ENCODE measurements at places on chromosomes 13 and 19.

DNA sequence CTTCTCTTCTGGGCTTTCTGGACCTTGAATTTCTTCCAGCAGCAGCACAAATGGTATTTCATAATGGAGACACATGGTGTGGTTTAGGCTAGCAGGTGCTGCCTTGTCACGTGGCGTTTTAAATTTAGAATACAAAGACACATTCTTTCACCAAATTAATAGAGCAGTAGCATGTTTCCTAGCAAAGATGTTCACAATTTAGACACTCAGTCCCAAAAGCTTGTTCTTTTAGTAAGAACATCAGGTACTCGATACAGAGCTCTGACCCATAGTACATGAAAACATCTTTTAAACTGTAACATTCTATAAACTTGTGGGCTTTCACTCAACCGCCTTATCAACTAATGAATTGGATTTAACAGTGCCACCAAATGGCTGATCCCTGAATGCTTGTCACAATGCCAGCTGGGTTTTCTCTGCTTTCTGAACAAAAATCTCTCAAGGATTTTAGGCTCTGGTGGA, 290.1 kb downstream of the DCLK1 start:
- DNase-seq: no peak

DNA sequence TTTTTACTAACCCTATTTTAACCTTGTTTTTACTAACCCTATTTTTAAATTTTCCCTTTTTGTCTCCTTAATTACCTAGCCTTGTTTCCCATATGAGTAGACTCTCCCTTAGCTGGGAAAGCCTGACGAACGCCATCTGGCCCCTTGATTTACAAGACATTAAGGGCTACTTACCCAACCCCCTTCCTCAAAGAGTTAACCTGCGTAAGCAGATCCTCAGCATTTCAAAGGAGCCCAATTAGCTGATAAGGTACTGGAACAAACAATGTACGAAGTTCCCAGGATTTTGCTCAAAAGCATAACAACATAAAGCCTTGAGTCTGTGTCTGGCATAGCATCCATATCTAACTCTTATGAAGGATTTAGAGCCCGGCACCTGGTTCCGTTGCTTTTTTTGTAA, 4.7 kb upstream of the MVB12A start:
- no peak for DNase-seq

GRCh38 chr13:40336228-40337221, 329.9 kb downstream of the FOXO1 start:
- DNase-seq: peak; percentile 50

DNA sequence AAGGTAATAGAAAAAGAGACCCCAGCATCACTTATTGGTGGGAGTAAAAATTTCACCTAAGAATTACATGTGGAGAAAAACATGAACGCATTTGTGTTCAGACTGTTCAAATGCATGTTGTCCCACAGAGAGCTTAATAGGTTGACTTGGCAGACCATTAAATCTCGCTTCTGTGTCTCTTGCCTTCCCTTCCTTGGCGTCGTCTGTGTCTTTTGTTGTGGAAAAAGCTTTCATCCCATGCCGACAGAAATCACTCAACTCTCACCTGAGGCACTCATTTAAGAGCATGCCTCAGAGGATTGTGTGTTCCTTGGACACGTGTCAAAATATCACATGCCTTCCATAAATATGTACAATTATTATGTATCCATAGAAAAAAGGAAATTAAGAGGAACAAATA, 24.4 kb upstream of the CACNA1A start:
- DNase-seq: no peak

DNA sequence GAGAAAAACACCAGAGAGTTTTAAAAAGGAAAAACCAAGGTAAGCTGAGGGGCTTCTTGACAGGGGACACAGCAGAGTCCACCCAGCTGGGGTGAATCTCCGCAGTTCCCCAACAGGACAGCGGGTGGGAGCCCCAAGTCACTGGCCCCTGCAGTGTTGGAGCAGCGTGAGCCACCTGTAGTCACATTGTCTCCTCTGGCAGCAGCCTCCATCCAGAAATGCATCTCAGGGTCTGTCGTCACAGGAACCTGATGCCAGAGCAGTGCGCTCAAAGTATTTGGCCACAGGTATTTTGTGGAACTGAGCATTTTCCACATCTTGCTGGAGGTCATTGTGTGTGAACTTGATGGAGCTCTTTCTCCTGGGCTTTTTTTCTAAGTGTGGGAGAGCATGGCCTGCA, 24.7 kb downstream of the CHAMP1 start:
- no peak for DNase-seq

- no peak for DNase-seq
Observed at GRCh38 chr13:29573190-29573589, 22.3 kb downstream of the SLC7A1 start.

GRCh38 chr19:18438331-18439024, 545 bp upstream of the ISYNA1 start:
- DNase-seq: no peak

- DNase-seq: no peak
Observed at GRCh38 chr13:39699274-39699673, 43.8 kb downstream of the COG6 start.

- DNase-seq: no peak
Observed at GRCh38 chr13:112506046-112506445, 81.9 kb downstream of the TUBGCP3 start.

DNA sequence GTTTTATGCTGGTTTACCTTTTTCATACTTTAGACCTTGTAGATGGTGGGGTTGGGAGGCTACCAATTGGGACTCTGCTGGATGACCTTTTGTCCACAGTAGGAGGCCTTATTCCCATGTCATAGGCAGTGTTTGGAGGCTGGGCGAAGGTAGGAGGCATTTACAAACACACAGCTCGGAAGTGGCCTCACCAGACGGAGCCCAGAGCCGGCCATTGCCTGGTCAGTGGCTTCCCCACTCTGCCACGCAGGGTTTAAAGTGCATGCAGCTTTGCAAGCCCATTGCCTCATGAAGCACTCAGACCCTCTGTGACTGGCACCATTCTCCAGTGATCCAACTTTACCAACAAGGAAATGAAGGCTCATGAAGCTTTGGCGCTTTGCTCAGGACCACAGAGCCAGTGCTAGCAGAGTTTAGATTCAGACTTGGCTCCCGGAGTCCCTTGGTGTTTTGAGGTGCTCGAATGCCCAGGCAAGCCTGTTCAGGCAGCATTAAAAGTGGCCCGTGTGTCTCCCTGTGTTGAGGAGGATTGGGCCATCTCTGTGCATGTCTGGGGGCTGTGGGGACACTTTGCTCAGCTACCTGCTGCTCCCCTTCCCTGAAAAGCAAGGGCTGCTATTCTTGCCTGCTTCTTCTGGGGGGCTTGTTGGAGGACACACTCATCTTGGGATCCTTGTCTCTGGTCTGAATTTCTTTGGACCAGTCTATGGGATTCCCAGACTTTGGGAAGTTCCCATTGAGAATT, 148.7 kb downstream of the ZNF536 start:
- no peak for DNase-seq

DNA sequence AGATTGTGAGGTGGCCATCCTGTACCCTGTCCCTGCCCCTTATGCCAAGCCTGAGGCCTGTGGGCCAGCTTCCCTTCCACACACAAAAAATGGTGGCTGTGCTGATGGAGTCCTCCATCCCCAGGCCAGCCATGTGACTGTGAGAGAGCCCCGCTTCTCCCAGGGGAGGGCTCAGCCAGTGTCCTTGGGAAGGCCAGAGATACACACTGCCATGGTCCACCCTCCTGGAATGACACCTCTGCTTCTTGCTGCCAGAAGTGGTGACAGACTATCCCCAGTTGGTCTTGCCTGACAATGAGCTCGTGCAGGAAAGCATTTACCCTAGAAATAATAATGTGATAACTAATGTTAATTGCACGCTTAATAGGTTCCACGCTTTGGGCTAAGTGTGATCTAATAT, 38.0 kb downstream of the FAM124A start:
- no peak for DNase-seq

DNA sequence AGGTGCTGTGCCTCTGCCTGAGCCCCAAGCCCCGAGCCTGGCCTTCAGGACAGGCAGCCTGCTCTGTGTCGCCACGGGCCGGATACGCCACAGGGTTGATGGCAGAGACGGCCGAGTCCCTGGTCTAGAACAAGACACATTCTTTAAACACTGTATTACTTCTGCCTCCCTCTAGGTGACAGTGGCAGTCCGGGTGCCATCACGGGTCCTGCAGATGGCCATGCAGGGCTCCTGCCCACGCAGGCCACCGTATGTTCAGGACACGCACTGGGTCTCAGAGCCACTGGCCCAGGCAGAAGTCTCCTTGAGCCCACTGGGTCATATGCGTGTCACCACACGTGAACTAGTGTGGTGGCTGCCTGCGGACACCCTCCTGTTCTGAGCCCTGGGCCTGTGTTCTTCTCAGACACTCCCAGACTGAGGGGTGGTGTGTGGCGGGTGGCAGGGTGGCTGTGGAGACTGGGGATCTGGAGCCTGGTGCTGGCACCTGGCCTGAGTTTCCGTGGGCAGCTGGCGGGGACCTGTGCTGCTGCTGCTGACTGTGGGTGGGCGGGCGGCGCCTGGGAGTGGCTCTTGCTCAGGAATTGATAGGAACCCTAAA, 4.4 kb downstream of the PLEKHJ1 start:
- DNase-seq: no peak

- DNase-seq: no peak
Observed at GRCh38 chr13:74203576-74203975, 69.4 kb upstream of the KLF12 start.

DNA sequence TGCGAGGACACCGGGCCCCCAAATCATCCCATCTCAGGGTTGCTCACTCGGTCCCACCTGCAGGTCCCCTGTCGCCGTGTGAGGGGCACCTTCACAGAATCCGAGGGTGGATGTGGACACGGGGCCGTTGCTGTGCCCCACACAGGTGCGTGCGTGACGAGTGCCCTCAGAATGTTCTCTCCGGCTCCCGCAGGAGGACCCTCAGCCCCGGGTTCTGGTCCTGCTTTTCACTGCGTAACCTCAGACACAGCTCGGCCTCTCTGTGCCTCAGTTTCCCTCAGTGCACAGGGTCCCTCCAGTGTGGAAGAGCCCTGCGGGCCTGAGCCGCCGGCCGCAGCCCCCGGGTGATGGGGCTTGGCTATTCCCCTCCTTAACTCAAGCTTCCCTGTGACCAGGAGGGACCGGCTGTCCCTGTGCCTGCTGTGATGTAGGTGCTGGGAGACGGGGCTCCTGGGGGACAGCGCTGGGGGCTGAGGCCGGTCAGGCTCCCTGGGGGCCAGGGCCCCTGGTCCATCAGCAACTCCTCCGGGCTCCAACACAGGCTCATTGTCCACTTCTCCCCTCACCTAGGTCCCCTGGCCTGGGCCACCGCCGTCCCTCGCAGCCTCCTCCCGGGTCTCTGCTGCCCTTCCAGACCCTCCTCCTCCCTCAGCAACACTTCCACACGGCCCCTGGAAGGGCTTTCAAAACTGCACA, 4.8 kb downstream of the SHC2 start:
- DNase-seq: no peak

GRCh38 chr19:1159864-1160595, 14.0 kb downstream of the SBNO2 start:
- DNase-seq: no peak

GRCh38 chr19:33416307-33417215, 43.1 kb downstream of the CEBPG start:
- DNase-seq: no peak

GRCh38 chr19:33388725-33389420, 15.4 kb downstream of the CEBPG start:
- DNase-seq: no peak

DNA sequence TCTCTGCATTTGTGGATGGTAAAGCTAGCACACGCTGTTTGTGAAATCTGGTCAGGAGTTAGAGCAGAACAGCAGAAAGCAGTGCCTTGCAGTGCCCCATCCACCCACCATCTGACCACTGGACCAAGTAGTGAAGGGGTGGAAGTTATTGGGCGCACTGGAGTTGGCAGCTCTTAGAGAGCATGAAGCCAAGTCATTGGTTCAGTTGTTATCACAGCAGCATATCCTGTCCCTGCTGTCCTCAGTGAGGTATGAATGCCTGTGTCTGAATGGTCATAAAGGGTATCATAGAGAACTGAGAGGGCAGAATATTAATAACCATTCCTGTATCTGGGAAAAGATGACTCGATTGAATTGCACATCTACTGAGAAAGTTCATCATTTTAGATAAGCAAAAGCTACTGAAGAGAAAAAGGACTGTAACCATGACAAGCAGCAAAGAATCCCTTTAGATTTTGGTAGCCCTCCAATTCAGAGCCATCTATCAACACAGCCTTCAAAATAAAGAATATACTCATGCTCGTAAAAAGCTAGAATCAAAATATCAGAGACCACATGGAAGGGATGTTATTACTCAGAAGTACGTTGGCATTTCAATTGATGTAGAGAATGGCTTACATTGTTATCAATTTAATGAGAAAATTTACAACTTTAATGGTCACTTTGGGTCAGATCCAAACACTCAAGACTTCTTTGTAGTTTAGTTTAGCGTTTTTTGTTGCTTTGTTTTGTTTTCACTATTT, 919.0 kb downstream of the EFNB2 start:
- DNase-seq: no peak

- DNase-seq: no peak
Observed at GRCh38 chr13:83216479-83217245, 665.6 kb downstream of the SLITRK1 start.

- DNase-seq: no peak
Observed at GRCh38 chr13:82878536-82878935, 1003.7 kb downstream of the SLITRK1 start.

DNA sequence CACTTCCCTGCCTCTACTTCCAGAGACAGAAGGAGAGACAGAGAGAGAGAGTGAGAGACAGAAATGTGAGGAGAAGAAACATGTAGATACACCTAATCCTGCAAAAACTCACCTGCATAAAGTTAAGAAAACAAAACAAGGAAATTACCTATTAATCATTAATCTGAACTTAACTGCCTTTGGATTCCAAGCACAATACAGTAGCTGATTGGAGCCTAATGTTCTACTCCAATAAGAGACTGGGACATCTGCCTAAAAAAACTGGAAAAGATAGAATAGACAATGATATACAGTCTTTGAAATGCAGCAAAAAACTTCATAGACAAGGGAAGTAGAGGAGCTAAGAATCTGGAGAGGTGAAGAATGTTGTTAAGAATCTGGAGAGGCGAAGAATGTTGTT, 910.2 kb upstream of the SLC10A2 start:
- DNase-seq: no peak

DNA sequence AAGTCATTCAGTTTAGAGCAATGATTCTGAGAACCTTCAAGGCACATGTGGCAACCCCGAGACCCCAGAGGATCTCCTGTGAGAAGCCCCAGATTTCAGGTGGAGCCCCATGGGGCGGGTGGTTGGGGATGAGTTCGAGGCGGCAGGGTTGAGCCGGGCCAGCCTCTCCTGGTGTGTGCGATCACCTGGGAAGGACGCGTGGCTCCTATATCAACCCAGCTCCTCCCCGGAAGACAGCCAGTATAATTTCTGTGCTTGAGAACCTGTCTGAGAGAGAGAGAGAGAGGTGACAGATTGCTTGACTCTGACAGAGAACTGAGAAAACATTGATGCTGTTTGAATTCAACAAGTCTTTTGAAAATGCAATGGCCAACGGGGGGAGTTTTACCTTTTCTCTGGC, 89.0 kb downstream of the TEX29 start:
- DNase-seq: no peak

All from right atrium auricular region (tissue), 2 donors.